ENCODE measurements at places on chromosomes 2 and 18.

- DNase-seq = no peak
Observed at GRCh38 chr18:64806232-64806631, 657.3 kb upstream of the LINC00305 start.

DNA sequence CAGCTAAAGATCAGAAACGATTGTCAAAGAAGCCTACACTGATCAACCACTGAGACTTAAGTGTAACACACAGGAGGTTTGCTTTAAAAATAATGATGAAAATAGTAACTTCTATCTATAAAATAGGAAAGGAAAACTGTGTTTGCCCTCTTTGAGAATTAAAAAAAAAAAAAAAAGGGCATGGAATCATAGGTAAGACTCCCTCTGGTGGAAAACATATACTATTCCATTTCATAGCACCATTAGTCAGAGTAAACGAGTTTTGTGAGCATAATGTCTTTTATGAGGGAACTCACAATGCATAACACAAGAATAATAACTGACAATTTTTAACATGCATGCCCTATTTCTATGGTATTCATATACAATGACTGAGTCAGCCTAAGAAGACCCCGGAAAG is 36.3 kb downstream of the SLC35F5 start:
- no peak for DNase-seq

DNA sequence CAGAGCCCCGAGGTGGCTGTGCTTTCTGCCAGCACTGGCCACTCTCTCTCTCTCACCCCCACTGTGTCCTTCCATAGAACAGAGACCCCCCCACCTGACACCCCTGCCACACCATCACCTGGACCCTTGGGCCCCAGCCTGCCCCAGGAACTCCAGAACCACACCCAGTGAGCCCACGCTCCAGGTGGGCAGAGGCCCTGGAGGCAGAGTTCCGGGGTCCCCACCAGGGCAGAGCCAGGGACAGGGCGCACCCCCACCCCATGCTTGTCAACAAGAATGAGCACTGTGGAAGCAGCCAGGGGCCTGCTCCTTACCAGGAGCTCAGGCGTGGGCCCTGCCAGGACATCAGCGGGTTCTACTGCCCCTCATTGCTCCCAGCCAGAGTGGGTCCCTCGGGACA is 14.6 kb downstream of the PASK start:
- no peak for DNase-seq

DNA sequence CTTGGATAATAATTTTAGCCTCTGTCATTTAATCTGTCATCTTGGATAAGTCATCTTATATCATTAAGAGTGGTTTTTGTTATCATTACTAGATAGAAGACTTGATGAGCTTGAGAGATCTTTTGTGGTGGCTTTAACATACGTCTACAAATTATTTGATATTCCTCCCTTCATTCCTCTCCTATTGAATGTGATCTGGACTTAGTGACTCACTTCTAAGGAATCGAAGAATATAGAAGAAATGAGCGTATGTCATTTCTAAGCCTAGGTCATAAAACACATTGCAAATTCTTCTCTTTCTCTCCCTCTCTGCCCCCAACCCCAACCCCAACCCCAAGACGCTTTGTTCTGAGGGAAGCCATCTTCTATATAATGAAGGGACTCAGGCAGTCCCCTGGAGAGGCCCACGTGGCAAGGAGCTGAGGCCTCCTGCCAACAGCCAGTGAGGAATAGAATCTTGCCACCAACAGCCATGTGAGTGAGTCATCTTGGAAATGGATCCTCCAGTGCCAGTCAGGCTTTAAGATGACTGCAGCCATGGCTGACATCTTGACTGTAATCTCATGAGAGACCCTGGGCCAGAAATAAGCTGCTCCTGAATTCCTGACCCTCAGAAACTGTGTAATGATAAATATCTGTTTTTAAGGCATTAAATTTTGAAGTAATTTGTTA is 221.6 kb upstream of the SP5 start:
- no peak for DNase-seq

DNA sequence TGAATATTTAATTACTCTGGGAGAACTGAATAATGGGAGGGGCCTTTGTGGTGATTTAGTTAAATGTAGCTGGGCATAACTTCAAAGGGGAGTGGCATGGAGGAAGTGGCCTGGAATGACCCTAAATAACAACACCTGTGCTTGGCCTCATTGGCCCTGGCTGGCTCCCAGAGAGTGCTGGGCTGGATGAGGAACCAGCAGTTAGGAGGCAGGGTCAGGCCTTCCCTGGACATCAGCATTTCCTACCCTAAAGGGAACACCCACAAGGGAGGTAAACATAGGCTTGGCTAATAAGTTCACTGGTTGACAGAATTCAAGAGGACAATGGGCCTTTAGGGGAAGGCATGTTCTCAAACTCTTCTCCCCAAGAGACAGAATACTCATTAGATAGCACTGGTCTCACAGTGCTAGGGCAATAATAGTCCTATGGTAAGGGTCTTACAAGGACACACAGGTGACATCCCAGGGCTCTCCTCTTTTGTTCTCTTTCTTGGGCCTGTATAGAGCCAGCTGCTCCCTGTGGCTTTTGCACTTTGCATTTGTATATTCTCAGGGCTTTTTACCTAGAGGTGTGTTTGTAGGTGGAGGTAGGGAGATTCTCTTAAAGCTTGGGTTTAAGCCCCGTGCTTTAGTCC is 106.8 kb downstream of the ZNF519 start:
- DNase-seq = no peak

Measured in nephron progenitor cell (in vitro differentiated cells).